ENCODE measurements at places on chromosomes 5 and 9.

DNA sequence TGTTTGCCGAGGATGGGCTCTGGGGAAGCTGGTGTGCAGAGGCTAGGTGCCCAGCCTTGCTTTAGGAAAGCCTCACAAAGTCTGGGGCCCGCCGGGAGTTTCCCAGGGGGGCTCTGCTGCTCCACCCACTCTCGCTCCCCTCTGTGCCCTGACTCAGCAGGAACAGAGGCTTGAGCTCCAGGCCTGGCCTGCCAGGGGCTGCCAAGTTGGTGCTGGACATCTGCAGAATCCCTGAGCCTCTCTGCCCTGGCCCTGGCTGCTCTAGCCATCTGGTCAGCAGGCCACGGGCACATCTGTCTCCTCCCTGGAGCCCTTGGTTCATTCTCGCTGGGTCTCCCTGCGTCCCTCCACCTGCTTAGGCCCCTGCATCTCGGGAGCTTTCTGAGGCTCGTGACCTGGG is 647 bp upstream of the ADAMTSL2 start:
- DNase-seq, result no peak

DNA sequence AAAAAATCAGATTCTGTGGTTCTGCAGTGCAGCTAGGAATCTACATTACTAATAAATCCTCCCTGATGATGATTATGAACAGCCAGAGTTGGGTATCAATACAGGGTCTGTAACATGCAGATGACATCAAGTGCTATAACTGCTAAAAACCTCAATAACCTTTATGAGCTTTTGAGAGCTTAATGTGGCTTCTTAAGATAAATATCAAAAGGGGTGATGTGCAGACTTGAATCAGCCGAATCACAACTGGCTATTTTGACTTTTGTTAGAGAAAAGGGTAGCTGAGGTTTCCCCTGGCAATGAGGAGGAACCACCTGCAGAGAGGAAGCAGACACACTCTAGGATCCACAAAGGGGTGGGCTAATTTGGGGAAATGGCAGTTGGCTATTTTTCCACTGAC is 30.2 kb downstream of the CAPSL start:
- no peak for DNase-seq

DNA sequence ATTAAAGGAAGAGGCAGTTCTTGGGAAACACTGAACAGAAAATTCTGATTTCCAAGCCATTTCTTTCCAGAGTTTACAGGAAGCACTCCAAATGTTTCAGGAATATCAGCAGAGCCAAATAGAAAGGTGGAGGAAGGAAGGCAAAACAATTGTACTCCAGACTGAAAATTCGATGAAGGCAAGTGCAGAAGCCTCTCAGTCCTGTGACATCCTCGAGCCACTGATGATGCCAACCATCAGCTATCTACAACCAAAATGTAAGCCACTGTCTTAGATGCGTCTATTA is 2.2 kb downstream of the LMAN2 start:
- DNase-seq, result no peak

DNA sequence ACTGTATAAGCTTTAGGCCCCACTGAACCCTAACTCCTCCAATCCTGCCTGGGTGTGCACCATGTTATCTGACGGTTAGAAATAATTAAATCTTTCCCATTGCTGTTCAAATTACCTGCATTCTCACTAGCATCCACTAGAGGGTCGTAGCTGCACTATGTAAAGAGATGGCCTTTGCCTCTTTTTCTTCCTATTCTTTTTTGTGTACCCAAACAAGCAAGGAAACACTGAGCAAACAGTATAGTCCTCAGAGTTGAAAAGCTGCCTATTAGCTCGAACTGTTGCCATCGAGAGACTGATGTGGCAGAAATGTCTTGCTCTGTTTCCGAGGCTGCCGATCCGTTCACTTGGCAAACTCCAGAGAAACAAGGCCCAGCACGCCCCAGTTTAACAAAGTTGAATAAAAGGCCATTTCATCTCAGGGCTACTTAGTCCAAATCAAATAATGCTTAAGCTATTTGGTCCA is 163.8 kb upstream of the TRPM3 start:
- DNase-seq, result peak; percentile 28

DNA sequence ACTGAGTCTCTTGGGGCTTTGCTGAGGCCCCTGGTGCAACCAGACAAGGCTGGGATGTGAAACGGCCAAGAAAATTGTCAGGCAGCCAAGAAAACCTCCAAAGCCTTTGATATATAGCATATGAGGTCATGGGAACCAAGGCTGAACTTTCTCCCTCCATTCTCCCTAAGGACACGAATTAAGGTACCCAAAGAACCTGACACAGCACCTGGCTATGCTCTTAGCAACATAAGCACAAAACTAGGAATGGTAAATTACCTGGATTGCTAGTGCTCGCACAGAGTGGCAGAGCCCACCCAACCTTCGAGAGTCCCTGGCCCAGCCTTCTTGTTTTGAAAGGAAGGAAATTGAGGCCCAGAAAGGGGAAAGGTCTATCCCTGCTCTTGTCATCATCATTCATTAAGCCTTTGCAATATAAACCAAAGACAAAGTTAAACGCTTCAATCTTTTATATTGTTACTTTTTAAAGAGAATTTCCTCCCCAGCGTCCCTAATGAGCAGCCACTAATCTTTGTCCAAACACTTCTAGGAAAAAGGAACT is 220.0 kb upstream of the NR4A3 start:
- DNase-seq, result no peak

DNA sequence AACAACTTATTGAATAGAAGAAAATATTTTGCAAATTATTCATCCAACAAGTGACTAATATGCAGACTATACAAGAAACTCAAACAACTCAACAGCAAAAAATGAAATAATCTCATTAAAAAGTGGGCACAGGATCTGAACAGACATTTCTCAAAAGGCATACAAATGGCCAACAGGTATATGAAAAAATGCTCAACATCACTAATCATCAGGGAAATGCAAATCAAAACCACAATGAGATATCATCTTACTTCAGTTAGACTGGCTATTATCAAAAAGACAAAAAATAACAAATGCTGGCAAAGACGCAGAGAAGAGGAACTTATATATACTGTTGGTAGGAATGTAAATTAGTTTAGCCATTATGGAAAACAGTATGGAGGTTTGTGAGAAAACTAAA is 1.8 kb upstream of the AMACR start:
- DNase-seq, result no peak

- DNase-seq, result no peak
These were observed 1.5 kb upstream of the RASGRF2 start for GRCh38 chr5:80958616-80959015.

DNA sequence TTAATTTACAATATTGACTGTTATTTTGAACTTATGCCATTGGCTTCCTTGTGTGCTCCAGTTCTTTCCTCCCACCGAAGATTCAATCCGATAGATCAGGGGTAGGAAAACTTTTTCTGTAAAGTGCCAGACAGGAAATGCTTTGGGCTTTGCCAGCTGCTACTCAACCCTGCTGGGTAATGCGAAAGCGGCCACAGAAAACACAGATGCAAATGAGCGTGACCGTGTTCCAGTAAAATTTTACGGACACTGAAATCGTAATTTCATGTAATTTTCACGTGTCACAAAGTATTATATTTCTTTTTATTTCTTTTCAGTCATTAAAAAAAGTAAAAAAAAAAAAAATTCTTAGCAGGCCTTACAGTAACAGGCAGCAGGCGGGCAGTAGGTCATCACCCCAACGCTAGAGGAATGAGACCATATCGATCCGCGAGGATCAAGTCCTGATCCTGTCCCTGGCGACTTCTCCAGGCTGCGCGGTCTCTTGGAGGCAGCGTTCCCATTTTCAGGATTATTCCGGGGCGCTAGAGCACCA is 599 bp downstream of the NMRK1 start:
- DNase-seq, result peak; percentile 31

GRCh38 chr5:9381464-9381863 is 164.4 kb downstream of the SEMA5A start:
- DNase-seq, result peak; percentile 39

- DNase-seq, result no peak
These were observed 300.3 kb downstream of the EFNA5 start for GRCh38 chr5:107370396-107370968.

DNA sequence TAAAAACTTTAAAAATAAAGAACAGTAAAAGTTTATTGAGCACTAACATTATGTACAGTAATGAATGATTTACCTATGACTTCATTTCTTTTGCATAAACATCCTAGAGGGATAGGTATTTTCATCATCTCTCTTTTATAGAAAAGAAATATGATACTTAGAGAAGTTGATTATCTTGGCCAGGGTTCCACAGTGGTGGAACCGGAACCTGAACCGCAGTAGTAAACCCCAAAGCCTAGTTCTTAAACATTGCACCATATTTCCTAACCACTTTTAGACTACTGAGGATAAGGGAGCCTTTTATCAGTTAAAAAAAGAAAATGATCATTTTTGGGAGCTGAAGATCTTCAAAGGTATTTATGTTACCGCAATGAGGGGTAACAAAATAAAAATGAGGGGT is 205.7 kb upstream of the SGCD start:
- no peak for DNase-seq

DNA sequence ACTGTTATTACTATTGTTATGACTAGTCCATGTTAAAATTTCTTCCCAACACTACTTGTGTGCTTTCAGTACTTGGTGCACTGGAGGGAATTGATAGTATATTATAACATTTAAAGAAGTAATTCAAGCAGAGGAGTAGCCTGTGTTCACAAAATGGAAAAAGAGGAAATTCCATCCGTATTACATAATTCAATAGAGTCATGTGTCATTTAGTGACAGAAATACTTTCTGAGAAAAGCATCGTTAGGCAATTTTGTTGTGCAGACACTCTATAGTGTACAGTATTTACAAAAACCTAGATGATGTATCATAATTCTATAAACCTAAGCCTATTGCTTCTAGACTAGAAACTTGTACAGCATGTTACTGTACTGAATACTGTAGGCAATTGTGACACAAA is 78.3 kb upstream of the PCSK5 start:
- DNase-seq, result no peak

- DNase-seq, result peak; percentile 72
These were observed 8.3 kb upstream of the COMMD10 start for GRCh38 chr5:116076496-116076895.

- no peak for DNase-seq
These were observed 27.2 kb downstream of the PRRC2B start for GRCh38 chr9:131420980-131421624.

DNA sequence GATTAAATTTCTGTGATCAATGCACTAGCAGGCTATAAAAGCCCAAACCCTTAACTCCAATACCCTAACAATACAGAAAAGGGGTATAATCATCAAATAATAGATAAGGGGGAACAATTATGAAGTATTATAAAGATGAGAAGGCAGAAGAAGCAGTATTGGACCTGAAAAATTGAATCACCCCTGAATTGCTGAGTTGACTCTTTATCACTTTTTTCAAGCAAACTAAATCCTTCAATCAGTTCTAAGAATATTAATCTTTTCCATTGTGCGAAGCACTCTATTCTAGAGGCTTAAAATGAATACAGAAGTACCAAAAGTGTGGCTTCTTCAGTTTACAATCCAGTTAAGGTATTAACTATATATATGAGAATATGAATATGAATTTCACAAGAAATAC is 120.7 kb downstream of the RNF180 start:
- DNase-seq, result no peak

DNA sequence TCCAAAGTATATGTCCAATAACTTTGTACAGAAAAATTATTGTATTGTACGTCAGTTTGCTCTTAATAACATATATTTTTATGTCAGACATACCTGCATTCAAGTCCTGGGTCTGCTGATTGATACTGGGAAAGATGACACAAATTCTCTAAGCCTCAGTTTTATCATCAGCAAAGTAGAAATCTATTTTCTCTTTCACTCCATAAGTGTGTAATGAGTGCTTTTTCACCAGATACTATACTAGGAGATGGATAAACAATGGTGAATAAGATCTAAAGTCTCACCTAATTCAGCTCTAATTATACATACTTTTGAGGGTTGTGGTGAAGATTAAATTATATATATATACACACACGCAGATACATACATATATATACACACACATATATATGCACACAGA is 12.3 kb downstream of the PPP2R2B start:
- DNase-seq, result no peak

DNA sequence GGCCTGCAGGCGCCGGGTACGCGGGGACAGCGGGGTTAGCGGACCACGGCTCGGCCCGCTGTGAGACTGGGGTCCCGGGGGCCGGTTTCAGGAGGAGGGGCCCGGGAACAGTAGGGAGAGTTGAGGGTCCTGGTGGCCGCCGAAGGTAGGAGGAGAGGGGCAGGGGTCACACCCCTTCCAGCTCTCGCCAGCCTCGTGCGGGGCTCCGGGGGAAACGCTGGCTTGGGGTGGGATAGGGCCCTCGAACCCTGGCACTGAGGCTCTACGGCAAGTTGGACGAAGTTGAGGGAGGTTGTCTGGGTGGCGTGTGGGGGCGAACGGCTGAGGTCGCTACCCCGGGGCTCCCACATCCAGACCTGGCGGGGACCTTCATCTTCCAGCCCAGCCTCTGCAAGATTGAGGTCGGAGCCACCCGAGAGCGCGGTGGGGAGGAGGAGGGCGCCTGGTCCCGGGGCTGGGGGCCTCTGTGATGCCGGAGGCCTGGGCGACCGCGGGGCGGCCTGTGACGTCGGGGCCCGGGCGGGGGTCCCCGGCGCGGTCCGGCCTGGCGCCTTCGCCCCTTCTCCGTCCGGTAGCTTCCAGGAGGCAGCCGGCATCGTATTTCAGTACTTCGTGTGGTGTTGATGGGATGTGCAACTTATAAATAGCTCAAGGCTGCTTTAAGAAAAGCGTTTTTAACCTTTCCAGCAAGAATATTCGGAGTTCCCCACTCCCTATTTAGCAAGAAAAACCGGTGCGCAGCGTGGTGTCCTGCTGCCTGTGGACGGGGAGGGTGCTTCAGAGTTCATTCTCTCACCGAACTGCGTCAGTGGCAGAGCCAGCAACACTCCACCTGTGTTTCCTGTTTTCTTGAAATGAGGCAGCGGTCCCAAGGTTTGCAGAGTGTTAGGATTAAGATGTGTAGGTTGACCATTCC is 902 bp downstream of the HABP4 start:
- peak; percentile 33 for DNase-seq

- no peak for DNase-seq
These were observed 179.4 kb downstream of the PJA2 start for GRCh38 chr5:109230369-109230768.

- DNase-seq, result no peak
These were observed 41.9 kb upstream of the RNF38 start for GRCh38 chr9:36441966-36442365.

- DNase-seq, result no peak
These were observed 188.6 kb upstream of the KLF9 start for GRCh38 chr9:70603020-70603411.

Measured in GM10248 (cell line).